ENCODE measurements at places on chromosomes 12 and 14.

- no peak for DNase-seq
Observed at GRCh38 chr12:30155001-30155730, 371.4 kb upstream of the TMTC1 start.

DNA sequence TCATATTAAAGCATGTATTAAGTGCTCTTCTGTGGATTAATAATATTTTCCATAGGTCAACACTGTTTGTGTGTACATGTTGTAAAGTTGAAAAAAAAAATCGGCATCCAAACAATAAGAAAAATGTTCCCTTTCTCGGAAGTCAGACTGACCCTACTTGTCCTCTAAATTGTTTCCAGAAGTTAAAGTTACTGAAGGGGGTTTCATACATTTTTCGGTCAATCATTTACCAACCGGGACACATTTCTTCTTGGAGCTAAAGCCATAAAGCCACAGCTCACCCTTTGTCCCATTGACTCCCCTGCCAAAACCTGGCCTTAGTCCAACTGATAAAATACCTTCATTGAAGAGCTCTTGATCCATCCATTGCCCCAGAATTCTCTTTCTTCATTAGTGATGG is 230.0 kb downstream of the ANO2 start:
- DNase-seq: no peak

DNA sequence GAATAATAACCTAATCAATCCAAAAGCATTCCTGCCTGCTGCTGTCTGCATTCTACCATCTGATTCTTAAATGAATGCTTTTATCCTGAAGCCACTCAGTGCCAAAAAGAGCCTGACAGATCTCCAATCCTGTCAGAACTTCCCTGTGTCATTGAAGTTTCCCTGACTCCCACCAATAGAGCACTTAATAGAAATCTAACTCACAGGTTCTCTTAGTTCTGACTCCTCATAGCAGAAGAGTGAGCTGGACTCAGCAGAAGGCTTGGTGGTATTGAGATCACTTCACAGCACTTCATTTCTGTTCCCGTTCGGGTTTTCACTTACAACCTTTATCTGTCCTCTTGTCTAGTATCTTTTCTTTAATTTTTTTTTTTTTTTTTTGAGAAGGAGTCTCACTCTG is 102.6 kb downstream of the OTOGL start:
- no peak for DNase-seq

- no peak for DNase-seq
Observed at GRCh38 chr12:82862876-82863649, 176.4 kb downstream of the TMTC2 start.

- DNase-seq: no peak
Observed at GRCh38 chr12:102331419-102331818, 133.8 kb upstream of the PMCH start.

- no peak for DNase-seq
Observed at GRCh38 chr14:98935921-98936320, 336.1 kb downstream of the BCL11B start.

DNA sequence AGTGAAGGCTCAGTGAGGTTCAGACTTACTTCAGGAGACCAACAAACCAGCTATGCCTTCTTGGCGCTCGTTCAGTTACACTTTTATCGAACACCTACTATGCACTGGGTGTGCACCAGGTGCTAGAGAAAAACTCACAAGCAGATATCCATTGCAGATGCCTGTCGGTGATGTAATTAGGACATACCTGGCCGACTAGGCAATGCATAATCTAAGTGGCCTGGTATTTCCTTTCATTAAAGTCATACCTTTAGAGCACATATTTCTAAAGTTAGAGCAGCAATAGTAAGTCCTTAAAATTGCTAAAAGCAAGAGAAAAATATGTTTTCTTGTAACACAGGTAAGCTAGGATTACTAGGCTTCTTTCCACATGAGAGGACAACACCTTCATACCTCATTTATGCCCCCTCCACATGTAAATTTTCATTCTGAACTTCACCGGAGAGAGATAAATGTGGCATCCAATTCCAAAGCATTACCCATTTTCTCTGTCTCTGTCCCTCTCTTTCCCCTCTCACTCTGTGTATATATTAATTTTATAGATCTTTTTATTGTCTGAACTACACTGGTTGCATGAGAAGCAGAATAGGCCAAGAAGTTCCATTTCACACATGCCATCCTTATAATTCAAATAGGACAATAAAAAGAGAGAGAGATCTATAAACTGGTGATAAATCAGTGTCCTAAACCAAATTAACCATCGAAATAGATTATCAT is 242.2 kb downstream of the SPTSSA start:
- DNase-seq: no peak

GRCh38 chr12:93363841-93364297 is 13.9 kb upstream of the NUDT4 start:
- DNase-seq: no peak

DNA sequence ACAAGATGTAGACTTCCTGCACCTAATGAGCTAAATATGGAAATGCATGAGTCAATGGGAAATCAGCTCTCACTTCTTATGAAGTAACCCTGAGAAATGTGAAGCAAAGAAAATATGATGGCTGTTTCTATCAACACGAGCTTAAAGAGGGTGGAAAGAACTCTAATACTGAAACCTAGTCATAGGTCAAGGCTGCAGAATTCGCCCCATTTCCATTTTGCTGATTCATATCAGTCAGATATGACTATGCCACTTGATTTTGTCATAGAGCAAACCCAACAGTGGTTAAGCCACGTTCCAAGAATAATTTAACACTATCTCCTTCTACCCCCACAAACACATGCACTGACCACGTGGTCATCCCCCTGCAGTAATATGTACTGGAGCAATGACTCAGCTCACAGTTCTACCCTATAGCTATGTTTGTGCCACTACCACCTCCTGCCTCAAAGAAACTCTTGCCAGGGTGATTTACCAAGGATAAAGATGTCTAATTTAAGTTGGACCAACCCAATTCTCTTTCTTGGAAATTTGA is 157.5 kb downstream of the TMTC3 start:
- DNase-seq: no peak

GRCh38 chr14:51653079-51653774 is 1.5 kb downstream of the FRMD6 start:
- no peak for DNase-seq

- no peak for DNase-seq
Observed at GRCh38 chr12:113302466-113302865, 32.4 kb downstream of the SLC8B1 start.

Measured in activated CD4-positive, alpha-beta T cell treated with anti-CD3 and anti-CD28 coated beads, Interleukin-2, amount 50 U/mL, for 1 hour (primary cell).